Activated CD4-positive, alpha-beta T cell treated with anti-CD3 and anti-CD28 coated beads, Interleukin-2, amount 50 U/mL, for 1 hour (primary cell): ENCODE measurements at places on chromosomes 3 and 15.

- DNase-seq = no peak
Observed at GRCh38 chr3:183937601-183938286, 53.1 kb upstream of the PARL start.

- peak; percentile 65 for DNase-seq
Observed at GRCh38 chr3:52685285-52685708, 416 bp downstream of the PBRM1 start.

DNA sequence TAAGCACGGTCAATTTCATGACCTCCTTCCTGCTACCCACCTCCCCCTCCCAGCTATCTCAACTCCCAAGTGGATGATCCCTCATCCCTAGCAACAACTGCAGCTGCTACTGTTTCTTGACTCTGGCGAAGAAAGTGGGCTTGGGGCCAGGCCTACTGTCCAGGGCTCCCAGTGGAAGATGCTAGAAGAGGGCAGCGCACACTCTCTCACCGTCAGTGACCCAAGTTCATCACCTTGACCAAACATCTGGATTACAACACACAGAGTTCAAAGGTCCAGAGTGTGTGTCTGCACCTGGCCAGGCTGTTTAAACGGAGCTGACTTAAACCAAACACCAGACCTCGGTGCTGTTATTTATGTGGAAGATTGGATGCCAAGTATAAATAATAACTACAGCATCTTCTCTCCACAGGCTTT, 385.6 kb downstream of the SHQ1 start:
- no peak for DNase-seq

DNA sequence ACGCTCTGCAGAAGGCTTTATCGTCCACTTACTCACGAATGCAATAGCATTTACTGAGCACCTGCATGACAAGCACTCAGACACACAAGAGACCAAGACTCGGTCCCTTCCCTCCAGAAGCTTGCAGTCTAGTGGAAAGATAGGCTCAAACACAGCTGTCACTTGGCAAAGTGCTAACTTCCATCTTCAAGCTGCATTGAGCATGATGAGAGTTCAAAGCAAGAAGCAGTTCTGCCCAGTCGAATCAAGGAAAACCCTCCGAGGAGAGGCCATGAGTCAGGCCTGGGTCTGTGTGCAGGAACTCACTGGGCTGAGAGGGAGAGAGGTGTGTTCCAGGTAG, 51.5 kb downstream of the C3orf20 start:
- DNase-seq = no peak

DNA sequence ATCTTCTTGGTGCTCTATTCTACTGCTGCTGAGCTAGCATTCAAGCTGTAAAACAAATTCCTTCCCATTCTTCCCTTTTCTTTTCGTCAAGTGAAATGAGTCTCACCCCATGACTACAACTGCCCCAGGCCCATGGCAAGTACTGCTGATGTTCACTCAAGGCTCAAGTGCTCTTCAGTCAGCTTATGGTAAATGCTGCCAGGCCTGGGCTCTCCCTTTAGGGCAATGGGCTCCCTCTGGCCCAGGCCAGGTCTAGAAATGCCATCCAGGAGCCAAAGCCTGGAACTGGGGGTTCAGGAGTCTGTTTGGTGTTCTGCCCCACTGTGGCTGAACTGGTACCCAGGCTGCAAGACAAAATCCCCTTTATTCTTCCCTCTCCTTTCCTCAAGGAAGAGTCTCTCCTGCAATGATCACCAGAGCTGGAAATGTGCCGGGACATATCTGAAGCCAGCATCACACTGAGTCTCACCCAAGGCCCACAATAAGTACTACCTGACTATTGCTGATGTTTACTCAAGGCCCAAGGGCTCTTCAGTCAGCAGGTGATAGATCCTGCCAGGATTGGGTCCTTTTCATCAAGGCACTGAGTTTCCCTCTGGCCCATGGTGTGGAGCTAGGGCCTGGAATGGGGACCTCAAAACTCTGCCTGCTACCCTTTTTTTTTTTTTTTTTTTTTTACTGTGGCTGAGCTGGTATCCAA, 205.0 kb upstream of the STAC start:
- DNase-seq = no peak

- no peak for DNase-seq
Observed at GRCh38 chr3:175493301-175493700, 634.2 kb downstream of the NAALADL2 start.

- DNase-seq = no peak
Observed at GRCh38 chr3:51099794-51100535, 285.1 kb upstream of the MANF start.

- no peak for DNase-seq
Observed at GRCh38 chr3:104632521-104632920, 734.2 kb upstream of the ALCAM start.

- no peak for DNase-seq
Observed at GRCh38 chr15:78804391-78804792, 6.9 kb downstream of the ADAMTS7 start.

DNA sequence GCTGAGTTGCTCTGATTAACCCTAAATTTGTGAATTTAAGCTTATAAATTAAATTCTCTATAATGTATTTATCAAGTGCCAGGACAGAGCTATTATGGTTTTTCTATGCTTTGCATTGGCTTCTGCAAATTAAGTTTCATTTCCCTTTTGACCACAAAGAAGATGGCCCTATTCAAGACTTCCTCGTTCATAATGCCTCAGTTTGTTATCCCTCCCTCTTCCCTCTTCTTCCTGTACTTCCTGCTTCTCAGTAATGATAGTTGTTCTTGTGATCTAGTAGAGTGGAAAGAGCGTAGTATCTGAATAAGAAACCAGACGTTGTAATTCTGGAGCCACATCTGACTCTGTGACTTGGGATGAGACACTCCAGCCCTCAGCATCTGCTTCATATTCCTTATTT, 118.7 kb downstream of the CACNA1D start:
- no peak for DNase-seq

GRCh38 chr3:123161167-123161566, 40.6 kb upstream of the SEC22A start:
- DNase-seq = no peak

DNA sequence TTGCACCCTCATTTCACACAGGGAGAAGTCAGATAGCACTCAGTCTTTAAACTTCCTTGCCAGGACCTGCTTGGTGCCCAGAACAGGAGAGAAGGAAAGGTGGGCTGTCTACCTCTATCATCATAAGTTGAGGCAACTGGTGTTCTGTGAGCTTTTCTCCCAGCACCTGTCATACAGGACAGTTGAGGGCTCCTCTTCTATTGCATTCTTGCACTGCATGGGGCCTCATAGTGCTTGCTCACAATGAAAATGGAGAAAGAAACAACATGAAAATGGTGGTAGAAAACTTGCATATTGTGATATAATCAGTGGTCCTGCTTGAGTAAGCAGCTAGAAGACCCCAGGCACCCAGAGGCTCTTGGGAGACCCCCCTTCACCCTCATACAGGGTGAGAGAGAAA, 311.7 kb upstream of the GOLIM4 start:
- DNase-seq = no peak
